NCI-H1436 treated with DMSO at 0.1 percent for 48 hours (cell line): ENCODE measurements at places on chromosomes 3 and 15.

DNA sequence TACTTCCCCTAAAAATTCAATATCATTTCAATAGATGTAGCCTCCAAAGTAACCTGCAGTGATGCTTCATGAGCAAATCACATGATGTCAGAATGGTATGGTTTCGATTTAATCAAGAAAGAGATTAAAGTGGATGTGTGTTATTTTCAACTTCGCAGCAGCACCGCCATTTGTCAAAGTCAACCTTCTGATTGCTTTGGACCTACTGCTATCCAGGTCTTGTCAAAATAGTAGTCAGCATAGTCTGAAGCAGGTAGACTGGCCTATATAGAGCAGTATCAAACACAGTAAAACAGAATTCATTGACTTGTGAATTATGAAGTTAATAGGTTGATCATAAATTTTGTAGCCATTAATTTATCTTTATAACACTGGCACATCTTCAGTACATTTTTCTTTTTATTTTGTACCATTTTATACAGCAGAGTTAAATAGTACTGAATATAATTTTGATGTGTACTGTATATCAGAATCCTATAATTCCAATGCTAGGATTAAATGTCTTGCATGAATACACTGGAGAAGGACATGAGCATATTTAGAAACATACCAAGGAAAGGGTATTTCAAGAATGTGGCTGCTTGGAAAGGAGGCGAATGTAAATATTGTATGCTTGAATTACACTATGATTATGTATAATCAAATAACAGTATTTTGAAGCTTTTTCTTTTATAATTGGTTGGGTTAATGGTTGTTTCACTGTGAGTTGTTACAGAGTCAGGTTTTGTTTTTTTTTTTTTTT is 79.6 kb downstream of the CDIN1 start:
- peak; percentile 56 for DNase-seq

DNA sequence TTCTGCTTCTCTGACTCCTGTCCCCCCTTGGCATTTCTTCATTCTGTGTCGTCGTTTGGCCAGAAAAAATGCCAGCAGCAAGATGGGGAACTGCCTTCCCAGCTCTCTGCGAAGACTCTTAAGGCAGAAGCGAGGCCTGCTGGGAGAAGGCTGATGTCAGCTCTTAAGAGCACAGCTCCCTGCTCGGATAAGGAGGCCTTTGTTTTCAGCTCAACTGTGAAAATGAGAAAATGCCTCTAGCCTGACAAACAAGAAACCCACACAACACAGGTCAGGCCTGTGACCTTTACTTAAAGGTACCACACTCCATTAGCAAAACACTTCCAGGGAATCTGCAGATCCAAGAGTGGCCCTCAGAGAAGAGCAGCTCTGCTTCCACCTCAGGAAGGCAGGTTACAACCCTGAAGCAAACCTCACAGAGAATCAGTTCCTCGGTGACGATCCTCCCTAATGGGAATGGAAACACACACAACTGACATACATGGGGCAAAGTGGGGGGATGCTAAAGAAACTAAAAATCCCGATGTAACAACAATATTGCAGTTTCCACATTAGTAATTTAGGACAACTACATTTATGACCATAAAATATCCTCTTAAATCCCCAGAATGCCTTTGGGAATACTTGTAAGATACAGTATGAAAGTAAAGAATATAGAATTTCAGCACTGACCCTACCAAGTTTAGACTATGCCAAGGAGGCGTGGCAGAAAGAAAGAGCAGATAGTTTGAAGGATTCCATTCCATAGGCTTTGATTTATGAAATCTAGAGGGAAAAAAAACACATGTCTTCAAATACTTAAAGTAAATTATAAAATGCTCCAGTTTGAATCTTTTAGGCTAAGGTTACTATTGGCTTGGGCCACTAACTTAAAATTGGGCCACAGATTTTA is 52.1 kb downstream of the VGLL4 start:
- DNase-seq, result no peak

DNA sequence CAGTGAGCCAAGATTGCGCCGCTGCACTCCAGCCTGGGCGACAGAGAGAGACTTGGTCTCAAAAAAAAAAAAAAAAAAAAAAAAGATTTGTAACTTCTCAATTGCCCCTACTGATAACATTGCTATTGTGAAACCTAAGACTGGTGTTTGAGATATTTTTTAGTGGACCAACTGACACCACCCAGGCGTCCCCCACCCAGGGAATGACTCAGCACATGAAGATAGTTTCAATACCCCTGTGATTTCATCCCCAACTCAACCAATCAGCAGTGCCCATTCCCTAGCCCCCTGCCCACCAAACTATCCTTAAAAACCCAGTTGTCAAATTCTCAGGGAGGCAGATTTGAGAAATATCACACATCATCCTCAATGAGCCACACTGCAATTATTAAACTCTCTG is 76.9 kb downstream of the TTBK2 start:
- DNase-seq, result no peak

DNA sequence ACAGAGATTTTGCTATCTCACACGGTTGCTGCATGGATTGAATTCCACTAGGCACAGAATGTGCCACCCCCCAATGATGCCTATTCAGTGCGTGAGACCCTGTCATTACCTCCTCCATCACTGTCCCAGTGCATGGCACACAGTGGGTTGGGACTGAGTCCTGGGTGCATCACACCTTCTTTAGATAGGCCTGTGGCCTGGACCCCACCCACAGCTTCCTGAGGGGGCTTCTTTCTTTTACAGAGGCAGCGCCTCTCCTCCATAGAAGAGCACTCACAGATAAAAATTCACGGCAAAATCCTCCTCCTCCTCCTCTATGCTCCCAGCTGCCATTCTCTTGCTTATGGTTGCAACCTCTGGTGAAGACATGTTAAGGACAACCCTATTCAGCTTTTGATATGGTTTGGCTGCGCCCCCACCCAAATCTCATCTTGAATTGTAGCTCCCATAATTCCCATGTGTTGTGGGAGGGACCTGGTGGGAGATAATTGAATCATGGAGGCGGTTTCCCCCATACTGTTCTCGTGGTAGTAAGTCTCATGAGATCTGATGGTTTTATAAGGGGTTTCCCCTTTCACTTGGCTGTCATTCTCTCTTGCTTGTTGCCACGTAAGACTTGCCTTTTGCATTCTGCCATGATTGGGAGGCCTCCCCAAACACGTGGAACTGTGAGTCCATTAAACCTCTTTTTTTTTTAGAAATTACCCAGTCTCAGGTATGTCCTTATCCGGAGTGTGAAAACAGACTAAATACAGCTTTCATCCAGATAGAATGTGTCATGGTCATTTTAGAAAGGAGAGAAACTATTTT is 147.6 kb downstream of the KLF13 start:
- DNase-seq, result no peak

DNA sequence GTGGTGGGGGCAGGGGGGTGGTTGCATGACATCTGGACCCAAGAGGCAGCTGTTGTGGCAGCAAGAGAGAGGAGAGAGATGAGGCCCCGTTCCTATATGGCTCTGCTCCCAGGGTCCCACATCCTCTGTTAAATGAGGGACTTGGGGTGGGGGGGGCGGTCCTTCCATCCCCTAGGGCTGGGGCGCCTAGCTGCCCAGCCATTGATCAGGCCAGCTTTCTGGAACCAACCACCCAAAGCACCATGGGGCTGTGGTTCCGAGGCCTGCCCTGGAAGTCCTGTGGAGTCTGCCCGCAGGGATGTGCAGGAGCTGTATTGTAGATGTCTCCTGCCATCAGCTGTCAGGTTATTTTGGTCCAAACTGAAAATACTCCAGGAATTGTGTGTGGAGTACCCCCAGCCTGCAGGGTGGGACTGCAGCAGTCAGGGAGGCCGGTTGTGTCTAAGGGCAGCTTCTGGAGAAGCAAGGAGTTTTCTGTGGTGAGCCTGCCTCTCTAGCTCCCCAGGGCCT is 5.2 kb downstream of the FURIN start:
- no peak for DNase-seq

- DNase-seq, result no peak
These were observed 103.5 kb downstream of the NUP210 start for GRCh38 chr3:13316603-13317002.

DNA sequence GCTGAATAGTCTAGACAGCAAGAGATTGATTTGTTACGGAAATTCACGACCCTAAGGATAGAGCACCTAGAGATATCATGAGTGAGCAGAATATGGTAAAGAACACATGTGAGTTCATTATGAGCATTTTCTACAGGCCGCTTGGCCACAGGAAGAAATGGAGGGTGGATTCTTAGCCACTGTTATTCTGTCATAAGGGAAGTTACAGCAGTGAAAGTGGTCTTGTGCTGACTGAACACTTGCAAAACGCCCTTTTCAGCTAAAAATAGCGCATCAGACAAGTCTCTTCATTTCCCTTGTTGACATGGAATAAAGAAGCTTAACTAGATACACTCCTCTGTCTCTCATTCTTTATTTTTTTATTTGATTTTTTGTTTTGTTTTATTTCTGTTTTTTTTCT is 19.8 kb downstream of the DGKG start:
- DNase-seq, result no peak

DNA sequence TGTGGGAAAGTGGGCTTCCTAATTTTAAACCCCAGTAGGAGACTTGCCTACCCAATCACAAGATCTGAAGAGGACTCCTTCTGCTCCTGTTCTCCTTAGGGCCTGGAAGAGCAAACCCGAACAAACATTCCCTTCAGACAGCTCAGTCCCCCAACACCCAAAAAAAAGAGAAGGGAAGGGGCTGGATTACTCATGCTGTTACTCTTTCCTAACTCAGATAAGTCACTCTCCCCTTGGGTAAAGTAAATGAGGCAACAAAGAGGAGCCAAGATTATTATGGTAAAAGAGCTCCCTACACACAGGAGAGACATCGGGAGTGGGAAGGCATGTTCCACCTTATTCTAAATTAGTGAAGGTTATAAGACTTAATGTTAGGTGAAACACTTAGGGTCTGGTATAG is 18.1 kb upstream of the LEKR1 start:
- no peak for DNase-seq

DNA sequence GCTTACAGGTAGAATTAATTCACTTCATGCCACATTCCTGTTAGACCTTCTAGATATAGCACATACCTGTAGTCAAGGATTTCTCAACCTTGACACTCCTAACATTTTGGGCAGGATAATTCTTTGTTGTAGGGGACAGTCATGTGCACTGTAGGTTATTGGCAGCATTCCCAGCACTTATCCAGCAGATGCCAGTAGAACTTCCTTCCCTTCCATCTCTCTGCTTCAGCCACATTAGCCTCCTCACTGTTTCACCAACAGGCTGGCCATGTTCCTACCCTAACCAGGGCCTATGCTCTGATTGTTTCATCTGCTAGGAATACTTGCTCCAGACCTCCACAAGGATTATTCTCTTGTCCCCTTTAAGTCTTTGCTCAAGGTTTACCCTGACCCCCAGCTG is 68.0 kb upstream of the STAC start:
- DNase-seq, result no peak

DNA sequence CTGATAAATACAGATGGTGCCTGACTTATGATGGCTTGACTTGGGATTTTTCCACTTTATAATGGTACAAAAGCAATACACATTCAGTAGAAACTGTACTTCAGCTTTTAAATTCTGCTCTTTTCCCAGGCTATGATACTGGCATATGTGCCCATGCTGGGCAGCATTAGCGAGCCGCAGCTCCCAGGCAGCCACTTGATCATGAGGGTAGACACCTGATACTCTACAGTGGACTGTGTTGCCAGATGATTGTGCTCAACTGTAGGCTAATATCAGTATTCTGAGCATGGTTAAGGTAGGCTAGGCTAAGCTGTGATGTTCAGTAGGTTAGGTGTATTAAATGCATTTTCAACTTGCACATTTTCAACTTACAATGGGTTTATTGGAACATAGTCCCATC is 17.7 kb upstream of the FEM1B start:
- DNase-seq, result no peak

- no peak for DNase-seq
These were observed 53.6 kb downstream of the PAK2 start for GRCh38 chr3:196793246-196793645.

DNA sequence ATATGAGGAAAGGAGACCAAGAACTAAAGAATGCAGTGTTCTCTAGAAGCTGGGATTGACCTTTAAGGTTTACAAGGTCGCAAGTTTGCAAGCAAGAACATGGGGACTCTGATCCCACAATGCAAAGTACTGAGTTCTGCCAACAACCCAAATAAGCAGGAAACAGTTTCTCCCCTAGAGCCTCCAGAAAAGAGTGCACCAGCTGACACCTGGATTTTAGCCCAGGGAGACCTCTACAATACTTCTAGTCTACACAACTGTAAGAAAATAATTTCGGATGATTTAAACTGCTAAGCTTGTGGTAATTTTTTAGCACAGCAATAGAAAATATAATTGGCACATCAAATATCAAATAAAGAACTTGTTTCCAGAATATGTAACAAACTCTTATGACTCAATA is 46.4 kb downstream of the EHHADH start:
- DNase-seq, result no peak

- DNase-seq, result no peak
These were observed 26.1 kb upstream of the ERICH6 start for GRCh38 chr3:150729682-150730360.

DNA sequence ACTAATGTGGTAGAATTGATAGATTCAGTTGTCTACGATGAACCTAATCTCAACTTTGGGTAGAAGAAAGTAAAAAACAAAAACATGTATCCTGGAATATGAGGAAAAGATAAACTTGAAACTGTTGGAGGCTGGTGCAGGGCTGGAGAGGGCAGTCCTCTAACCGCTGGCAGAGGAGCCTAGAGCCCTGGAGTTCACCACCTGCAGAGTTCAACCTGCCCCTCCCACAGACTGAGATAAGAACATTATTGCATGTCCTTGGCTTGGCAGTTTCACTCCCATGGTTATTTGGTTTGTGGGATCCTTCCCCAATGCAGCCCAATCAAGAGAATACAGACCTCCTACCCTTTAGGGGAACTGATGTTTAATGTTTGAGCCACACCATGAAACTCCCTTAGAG is 53.2 kb upstream of the GATM start:
- no peak for DNase-seq

DNA sequence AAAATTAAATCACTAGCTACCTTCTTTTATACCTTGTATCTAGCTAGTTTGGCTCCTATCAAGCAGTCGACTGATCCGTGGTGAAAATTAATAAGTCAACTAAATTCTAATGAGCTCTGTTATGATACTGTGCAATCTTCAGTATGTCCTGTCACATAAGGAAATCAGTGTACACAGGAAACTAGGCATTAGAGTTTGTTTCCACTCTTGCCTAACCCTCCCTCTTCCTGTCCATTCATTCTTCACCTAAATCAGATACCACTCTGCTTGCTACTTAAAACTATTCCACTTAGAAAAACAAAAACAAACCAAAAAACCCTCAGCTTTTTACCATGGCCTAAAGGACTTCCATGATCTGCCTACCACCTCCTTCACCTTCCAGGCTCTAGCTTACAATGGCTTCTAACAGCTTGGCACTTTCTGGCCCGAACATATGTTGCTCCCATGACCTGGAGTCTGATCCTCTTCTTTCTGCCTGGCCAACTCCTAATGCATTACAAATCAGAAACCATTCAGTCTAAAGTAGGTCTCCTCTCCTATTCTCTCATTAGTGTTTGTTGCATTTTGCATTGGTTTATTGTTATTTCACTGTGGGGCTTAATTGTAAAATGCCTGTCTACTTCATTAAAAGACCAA is 7.9 kb downstream of the RFC4 start:
- no peak for DNase-seq

GRCh38 chr15:99207672-99208071 is 41.7 kb downstream of the TTC23 start:
- no peak for DNase-seq
